Panc1 (cell line): ENCODE measurements at places on chromosomes 1 and 21.

DNA sequence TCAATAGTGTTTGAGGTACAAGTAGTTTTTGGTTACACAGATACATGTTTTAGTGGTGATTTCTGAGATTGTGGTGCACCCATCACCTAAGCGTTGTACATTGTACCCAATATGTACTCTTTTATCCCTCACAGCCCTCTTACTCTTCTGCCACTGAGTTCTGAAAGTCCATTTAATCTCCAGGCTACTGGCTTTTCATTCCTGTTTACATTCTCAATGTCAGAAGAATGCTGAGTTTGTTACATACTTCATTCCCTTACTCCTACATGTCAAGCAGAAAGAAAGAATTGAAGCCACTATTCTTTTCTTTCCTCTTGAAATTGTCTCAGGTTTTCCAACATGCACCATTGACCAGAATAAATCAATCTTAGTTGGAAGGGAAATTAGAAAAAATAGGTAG, 1565.9 kb downstream of the PLA2G4A start:
- no peak for DNase-seq

GRCh38 chr1:43302201-43302600, 1.4 kb downstream of the TIE1 start:
- DNase-seq = no peak

GRCh38 chr1:155703216-155703615, 14.3 kb downstream of the DAP3 start:
- DNase-seq = no peak

- no peak for DNase-seq
Measured at GRCh38 chr1:161020509-161021164, at the start of gene F11R. Gene F11R, minus strand, starts transcription at chr1:161021152. Its CDS starts 79 bp downstream, at chr1:161021073.

GRCh38 chr1:191901651-191902050, 256.6 kb upstream of the RGS18 start:
- DNase-seq = no peak

DNA sequence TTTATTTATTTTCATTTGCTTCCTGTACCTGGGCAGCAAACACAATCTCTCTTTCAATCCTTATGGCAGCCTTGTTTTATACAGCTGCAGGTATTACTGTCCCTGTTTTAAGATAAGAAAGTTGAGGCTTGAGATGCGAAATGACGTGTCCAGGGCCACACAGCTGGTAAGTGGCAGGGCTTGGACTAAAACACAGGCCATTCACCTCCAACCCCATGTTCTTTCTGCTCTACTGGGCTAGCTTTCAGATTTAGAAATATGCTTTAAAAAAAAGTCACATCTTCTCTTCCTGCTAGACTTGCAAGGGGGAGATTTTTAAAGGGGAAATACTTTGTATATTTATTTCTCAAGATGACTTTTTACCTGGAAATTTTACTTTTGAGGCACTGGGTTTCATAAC, 62.8 kb downstream of the CNST start:
- DNase-seq = no peak

- no peak for DNase-seq
Measured at GRCh38 chr21:43916691-43917514, 51.9 kb downstream of the AGPAT3 start.

DNA sequence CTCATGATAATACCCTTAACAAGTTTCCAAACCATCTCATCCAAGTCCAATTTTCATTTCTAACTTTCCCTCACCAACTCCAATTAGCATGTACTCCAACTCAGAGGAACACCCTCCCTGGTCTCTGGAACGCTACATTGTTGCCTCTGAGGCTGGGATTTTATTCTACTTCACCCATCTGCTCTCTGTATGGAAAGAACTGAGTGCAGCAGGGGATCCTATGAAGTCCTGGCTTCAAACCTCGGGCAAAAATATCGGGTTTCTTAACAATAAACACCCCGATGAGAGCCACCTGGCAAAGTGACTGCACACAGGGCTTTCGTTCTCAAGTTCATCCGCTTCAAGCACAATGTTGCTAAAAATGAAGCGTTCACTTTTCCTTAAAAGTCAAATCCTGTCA, 99.6 kb downstream of the CRB1 start:
- DNase-seq = no peak

- no peak for DNase-seq
Measured at GRCh38 chr1:32874860-32875752, 4.4 kb upstream of the FNDC5 start.

GRCh38 chr1:197783510-197783948, 8.2 kb upstream of the DENND1B start:
- DNase-seq = no peak

- DNase-seq = no peak
Measured at GRCh38 chr1:212237651-212238050, 47.6 kb upstream of the PPP2R5A start.

GRCh38 chr1:26839339-26839722, 12.8 kb downstream of the ZDHHC18 start:
- DNase-seq = no peak

- no peak for DNase-seq
Measured at GRCh38 chr1:109252893-109253802, 3.8 kb downstream of the CELSR2 start.

DNA sequence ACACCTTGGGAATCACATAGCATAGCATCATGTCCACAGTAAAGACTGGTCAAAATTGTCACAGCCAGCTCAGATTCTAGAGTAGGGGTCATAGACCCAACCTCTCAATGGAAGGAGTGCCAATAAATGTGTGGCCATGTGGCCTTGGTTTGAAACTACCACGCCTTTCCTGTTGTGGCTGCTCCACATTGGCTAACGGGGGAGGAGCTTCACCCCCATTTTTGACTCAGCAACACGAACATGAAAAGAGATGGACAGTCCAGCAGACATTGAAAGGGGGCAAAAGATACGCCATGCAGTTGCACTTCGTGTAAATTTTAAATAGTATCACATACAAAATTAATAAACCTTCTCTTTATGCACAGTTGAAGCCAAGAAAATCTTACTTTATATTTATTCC, 78.4 kb upstream of the HIVEP3 start:
- DNase-seq = no peak

DNA sequence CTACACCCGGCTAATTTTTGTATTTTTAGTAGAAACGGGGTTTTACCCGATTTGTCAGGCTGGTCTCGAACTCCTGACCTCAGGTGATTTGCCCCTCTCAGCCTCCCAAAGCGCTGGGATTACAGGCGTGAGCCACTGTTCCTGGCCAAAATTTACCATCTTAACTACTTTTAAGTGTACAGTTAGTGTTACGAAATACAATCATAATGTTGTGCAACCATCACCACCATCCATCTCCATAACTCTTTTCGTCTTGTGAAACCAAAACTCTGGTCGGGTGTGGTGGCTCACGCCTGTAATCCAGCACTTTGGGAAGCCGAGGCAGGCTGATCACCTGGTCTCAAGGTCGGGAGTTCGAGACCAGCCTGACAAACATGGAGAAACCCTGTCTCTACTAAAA, 14.1 kb upstream of the ZBTB40 start:
- DNase-seq = no peak

DNA sequence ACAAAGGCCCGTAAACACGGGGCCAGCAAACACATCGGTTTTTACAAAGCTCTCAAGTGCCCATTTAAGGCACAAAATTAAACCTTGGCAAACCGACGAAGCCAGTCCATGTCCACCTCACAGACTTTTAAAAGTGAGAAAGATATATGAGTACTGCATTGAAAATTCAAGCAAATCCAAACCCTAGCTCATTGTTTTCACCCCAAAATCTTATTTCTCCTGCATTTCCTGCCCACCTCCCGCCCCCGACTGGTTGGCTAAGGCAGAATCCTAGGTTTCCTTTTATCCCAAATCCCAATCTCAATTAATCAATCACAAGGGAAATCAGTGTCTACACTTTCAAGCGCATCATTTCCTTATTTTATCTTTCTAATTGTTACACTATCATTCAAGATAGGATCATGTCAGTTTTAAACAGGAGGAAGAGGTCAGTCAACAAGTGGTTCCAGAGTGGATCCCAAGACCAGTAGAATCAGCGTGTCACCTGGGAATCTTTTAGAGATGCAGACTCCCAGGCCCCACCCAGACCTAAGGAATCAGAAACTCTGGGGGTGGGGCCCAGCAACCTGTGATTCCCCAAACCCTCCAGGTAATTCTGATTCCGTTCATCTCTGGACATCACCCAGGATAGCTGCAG, 1.7 kb upstream of the GNG4 start:
- DNase-seq = no peak

DNA sequence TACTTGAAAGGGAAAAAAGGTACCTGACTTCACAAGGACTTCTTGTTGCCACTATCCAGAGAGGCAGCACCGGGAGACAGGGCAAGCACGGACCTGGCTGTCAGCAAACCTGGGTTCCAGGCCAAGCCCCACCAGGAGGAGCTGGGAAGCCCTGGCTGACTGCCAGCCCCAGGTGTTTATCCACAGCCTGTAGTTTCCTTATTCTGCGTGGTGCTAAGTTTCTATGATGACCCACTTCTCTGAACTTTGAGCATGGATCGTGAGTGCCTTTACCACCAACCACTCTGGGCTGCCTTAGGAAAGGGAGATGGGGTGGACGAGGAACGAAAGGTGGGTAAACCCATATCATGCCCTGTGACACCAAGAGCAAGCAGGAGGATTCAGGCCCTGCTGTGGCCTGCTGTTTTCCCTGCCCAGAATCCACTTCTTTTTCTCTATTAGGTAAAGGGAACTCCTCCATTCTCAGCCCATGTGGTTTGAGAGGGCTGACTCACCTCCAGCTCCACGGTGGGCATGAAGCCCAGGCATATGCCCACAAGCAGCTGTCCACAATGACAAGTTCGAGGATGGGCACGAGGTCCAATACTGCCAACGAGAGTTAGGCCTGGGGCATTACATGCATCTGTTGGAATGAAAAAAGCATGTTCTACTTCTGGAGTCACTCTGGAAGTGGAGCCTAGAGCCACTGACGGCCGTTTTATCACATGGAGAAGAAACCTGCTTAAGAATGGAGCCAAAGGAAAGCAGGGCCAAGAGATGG, 20.3 kb downstream of the TSPAN2 start:
- no peak for DNase-seq

- no peak for DNase-seq
Measured at GRCh38 chr1:172905452-172905851, 145.3 kb downstream of the TNFSF18 start.

DNA sequence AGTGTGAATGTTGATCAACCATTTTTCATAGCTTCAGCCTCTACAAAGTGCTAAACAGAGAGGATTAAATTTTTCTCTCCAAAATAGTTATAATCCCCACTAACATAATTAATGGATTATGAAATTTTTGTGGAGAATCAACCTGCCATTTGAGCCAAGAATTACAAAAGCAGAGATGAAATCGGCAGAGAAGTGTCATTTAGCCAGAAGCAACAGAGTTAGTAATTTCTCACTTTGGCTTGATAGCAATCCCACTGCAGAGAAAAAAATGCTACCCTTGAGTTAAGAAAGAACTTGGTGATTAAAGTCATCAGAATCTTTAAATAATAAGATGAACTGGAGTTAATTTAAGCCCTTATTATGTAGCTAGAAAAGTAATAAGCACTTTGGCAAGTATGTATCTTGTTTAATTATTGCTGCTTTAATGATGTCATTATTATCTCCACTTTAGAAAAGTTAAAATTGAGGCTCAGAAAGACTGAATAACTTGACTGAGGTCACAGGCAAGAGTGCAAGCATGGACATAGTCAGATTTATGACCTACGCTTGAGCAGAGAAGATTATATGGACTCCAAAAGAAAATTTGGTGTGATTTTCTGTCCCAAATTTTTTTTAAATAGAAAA, 37.3 kb downstream of the RGS4 start:
- DNase-seq = no peak

GRCh38 chr1:47627016-47627415, 189.2 kb downstream of the FOXD2 start:
- DNase-seq = no peak

- DNase-seq = no peak
Measured at GRCh38 chr21:44931501-44932407, 8.1 kb upstream of the SLX9 start.

GRCh38 chr1:172742599-172743500, 83.9 kb downstream of the FASLG start:
- DNase-seq = no peak

DNA sequence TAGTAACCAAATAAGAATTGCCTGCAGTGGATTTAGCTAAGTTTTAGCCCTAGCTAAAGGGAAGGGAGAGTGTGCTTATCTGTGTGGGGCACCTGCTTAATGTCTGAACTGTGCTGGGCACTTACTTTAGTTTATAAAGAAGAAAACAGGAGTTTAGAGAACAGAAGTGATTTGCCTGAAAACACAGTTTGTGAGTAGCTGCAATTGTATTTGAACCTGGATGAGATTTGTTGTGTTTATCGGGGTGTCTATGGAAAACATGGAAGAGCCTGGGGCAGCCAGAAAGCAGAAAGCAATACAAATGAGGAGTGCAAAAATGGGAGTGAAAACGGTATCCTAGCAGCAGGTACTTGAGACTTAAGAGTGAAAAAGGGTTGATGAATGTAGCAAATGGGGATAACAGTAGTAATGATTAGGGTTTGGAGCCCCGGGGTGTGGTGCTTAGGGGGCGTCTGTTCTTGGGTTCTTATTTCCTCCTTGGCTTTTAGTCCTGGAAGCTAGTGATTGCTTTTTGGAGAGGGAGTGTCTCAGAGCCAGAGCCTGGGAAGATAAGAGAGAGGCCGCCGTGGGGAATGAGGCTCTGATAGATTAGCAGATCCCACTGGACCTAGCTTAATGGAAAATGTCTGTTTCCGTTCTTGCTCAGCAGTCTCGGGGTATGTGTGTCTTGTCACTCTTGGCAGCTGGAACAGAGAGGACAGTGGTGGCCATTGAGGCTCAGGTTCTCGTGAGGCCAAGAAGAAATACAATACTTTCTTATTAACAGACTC, 5.6 kb downstream of the PRCC start:
- no peak for DNase-seq

DNA sequence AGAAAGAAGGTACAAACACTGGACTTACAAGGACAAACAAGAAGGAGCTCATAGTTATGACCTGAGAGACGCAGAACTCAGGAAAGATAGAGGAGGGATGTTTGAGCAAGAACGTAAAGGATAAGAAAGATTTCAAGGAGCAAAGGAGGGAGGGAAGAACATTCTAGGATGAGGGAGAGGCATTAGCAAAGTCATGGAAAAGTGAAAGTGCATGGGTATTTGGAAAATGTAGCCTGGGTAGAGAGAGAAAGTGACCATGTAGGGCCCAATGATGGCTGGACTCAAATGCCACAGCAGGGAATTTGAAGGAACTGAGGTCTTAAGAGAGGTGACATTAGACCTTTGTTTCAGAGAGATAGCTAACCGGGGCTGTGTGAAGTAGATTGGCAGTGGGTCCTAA, 76.5 kb downstream of the SYT6 start:
- no peak for DNase-seq

DNA sequence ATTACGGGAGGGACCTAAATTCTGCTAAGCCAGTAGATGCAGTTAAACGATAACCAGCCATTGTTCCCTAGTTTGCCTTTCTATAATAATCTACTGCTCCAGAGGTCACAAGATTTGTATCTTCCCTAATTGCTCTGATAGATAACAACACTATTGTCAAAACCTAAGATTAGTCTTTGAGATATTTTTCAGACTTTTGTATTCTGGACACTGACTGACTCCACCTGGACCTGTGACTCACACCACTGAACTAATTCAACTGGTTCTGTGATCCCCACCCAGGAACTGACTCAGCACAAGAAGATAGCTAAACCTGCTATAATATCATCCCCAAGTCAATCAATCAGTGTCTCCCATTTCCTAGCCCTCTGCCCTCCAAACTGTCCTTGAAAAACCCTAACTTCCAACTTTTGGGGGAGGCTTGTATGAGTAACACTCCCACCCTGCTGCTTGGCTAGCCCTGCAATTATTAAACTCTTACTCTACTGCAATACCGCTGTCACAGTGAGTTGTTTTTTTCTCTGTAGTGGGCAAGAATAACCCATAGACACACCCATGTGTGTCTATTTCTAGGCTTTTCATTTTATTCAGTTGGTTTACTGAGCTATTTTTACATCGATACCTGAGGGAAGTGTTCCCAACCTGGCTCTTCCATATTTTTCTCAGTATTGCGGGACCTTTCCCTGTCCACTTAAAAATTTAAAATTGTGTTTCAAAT, 11.2 kb downstream of the KIFAP3 start:
- DNase-seq = no peak
